HT1080 (cell line): ENCODE measurements at places on chromosomes 2 and 18.

GRCh38 chr2:174335254-174335987 is 667 bp downstream of the SP9 start:
- no peak for DNase-seq

- DNase-seq = no peak
Measured at GRCh38 chr18:53838746-53839145, 385.7 kb downstream of the MBD2 start.

DNA sequence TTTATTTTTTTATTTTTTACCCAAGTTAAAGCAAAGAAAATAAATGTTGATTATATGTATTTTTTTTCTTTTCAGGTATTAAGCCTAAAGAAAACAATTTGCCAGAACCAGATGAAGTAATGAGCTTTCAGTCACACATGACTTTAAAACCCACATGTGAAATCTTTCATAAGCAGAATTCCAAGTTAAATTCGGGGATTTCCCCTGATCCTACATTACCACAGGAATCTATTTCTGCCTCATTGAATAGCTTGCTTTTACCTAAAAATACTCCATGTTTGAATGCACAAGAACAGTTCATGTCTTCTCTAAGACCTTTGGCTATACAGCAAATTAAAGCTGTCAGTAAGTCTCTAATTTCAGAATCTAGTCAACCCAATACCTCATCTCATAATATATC is 26.6 kb downstream of the GEN1 start:
- no peak for DNase-seq

DNA sequence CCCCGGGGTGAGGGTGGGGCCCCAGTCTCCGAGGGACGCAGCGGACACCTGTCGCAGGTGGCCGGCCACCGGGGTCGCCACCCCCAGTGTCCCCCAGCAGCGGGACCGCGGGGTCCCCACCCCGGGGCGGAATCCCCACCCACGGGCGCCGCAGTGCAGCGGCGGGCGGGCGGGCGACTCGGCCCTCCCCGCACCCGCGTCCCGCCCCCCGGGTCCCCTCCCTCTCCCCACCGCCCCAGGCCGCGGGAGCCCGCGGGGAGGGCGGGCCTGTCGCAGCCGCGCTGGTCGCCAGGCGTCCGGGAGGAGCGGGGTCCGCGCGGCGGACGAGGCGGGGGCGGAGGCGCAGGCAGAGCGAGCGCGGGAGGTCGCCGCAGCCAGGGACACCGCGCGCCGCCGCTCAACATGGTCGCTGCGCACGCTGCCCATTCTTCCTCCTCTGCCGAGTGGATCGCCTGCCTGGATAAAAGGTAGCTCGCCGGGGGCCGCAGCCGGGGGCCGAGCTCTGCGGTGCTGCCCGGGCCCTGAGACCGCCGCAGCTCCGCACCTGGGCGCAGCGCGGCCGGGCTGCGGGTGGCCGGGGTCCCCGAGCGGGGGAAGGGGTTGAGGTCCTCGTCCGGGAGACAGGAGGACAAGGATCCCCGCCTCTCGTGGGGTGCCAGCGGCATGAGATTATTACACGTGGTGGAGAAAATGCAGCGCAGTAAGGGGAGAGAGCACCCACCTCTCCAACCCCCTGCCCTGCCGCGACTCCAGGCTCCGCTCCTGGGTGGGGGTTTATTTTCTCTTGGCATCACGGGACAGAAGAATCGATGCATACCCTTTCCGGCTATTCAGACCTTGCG is at the start of gene RAPGEF4:
Gene RAPGEF4, plus strand, starts transcription at position 264 of the 842 bp plus-strand sequence. Its CDS starts 139 bp downstream, at position 403.
- DNase-seq = no peak

- no peak for DNase-seq
Measured at GRCh38 chr2:64166212-64166611, 22.0 kb upstream of the PELI1 start.
